ENCODE measurements at places on chromosomes 3 and 15. TPM values are rescaled to one million over a fixed set of nuclear protein-coding genes. Genes with fewer than 3 reads are reported as not detected.

The MESD gene
- polyA plus RNA-seq, result 23.9 TPM

DNA sequence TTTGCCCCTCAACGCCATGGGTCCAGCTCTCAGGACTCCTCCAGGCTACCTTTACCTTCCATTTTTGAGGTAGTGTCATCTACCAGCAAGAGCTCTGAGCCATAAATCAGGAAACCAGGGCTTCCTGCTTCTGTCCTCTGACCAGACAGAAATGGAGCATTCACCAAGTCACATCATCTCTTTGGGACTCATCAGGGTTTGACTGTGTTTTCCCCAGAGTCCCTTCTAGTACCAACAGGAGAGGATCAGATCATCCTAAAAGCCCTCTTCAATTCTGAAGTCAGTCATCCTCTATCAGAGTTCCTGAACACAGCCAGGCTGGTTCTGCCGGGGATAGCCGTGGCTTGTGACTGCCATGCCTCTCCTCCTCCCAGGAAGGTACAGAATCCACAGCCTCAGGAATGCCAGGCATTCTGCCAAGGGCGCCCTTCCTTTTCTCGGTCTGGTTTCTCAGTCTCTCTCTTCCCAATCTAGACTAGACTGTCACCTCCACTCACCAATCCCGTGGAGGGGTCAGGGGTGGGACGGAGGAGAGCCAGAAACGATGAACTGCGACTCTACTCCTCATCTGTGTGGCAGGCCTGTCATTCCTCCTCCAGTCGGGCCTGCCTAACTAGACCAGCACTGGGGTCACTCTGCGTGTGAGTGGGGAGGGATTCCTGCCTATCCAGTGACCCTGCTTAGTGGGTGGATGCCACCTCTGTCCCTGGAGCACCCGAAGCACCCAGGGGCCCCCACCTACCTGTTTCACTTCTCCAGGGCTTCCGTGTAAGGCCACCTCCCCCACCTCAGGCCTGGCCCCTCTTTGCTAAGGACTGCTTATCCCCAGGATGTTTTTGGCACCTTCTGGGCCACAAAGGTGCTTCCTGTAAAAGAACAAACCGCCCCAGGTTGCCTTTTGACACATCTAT, 30.9 kb downstream of the CCNL1 start:
- DNase-seq, result no peak

The GATA2 gene
- 6.1 TPM for polyA plus RNA-seq

GRCh38 chr15:85639752-85640381, 154.9 kb downstream of the KLHL25 start:
- DNase-seq, result no peak

The MRAS gene
- polyA plus RNA-seq, result 59.1 TPM

DNA sequence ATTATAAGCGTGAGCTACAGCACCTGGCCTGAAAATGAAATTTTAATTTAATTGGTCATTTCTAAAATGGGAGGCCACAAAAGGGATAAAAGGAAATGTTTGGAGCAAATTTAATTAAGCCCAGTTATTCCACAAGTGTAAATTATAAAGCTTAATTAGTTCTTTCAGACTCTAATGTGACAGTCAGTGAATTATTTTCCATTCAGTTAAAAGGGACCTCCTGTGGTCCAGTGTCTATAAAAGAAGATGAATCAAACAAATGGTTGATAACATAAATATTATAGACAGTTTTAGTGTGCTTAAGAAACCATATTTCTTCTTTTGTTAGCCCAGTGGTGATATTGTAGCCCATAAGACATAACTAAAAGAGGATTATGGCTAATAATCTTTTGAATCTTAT, 66.4 kb downstream of the CNOT10 start:
- no peak for DNase-seq

- DNase-seq, result peak; percentile 11
Measured at GRCh38 chr3:132421832-132422231, 4.5 kb downstream of the DNAJC13 start.

GRCh38 chr3:183188895-183189462, 26.4 kb upstream of the LAMP3 start:
- DNase-seq, result no peak

- no peak for DNase-seq
Measured at GRCh38 chr3:177657243-177657642, 460.0 kb upstream of the TBL1XR1 start.

The ARL14 gene
- 0.09 TPM for polyA plus RNA-seq

DNA sequence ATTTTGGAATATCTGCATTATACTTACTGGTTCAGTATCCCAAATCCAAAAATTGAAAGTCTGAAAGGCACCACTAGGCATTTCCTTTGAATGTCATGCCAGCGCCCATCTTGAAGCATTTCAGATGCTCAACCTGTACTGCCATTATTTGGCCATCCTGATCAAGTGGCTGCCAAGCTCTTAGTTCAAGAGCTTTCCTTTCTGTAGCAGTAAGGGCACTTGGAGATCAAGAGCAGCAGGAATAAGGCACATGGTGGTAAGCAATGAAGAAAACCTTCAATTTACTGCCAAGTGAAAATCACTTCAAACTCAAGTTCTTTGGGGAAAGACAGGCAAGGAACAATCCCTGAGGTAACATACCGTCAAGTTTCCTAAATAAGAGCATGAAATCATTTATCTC, 10.0 kb downstream of the RHOA start:
- DNase-seq, result no peak

The CCDC66 gene
- polyA plus RNA-seq, result 7.8 TPM

DNA sequence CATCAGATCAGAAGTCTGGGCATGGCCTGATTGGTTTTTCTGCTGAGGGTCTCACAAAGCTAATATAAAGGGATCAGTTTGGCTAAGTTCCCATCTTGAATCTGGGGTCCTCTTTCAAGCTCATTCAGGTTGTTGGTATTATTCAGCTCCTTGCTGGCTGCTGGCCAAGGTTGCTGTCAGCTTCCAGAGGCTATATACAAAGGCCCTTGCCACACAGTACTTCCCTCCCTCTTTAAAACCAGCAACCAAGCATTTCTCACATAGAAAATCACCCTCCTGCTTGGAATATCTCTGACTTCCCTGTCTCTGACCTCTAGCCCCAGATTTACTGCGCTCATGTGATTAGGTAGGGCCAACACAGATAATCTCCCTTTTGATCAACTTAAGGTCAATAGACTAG, 442.9 kb downstream of the ERC2 start:
- DNase-seq, result no peak

The TUSC7 gene
- polyA plus RNA-seq, result not detected

DNA sequence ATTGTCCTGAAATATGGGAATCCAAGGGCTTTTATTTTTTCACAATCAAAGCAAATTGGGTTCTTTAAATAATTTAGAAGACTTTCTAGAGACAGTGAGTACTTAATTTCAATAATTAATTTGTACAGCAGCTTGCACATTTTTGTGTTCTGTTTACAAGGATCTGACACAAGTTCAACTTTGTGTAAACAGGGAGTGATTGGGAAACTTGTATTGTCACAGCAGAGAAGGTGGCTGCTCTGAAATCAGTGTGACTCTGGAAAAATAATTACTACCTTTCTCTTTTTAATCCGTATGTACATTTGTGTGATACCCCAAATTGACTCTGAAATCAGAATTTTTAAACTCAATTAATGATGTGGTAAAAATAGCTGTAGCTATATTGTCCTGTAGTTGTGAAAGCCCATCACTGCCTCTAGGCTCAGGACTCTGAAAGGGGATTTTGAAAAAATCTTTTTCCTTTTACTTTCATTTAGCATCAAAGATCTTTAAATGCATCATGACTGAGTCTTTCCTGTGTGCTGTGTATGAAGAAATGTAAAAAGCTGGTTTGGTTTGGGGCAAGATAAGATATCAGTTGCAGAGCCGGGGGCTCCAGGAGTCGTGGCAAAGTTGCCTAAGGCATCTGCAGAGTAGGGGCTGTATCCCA, 45.1 kb downstream of the MFSD1 start:
- DNase-seq, result no peak

- no peak for DNase-seq
Measured at GRCh38 chr15:70063980-70064379, 33.7 kb downstream of the TLE3 start.

- no peak for DNase-seq
Measured at GRCh38 chr15:43347114-43347513, 16.7 kb upstream of the LCMT2 start.

DNA sequence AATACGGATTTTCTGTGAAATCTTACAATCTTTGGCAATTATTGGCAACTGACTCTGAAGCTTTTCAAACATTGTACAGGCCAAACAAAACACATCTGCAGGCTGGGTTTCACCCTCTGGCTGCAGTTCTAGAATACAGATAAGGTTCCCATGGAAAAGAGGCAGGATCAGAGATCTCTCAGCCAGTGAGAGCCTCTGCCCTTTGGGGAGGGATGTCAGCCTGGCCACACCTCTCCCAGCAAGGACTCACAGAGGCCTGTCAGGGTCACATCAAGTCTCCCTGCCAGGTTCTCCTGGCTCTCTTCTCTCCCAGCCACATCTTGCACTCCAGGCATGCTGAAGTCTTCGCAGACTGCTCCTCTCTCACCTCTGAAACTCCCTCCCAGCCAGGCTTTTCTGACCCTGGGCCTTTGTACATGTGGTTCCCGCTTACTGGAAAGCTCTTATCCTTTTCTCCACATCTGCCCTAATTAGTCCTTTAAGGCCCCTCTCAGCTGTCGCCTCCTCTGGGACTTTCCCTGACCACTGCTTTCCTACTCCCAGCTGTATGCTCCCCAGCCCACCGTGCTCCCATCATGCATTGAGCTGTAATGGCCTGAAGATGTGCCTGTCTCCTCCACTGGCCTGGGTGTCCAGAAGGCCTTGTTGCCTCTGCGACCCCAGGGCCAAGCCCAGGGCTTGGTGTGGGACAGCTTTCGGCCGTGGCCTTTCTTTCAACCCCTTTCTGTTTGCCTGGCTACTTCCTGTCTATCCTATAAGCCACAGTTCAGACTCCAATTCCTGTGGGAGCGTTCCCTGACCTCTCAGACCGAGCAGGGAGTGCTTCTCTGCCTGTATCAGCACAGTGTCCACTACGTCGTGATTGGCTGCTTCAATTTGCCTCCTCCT, 4.3 kb downstream of the RBP1 start:
- peak; percentile 48 for DNase-seq

The PLAAT1 gene
- polyA plus RNA-seq, result not detected

The OR5K2 gene
- not detected for polyA plus RNA-seq

- DNase-seq, result no peak
Measured at GRCh38 chr3:177618873-177619733, 421.8 kb upstream of the TBL1XR1 start.

GRCh38 chr15:56272454-56272853, 28.8 kb upstream of the RFX7 start:
- no peak for DNase-seq

GRCh38 chr3:159829539-159830227, 159.0 kb upstream of the IL12A start:
- DNase-seq, result no peak

GRCh38 chr15:98296653-98297052, 336.1 kb downstream of the ARRDC4 start:
- no peak for DNase-seq

DNA sequence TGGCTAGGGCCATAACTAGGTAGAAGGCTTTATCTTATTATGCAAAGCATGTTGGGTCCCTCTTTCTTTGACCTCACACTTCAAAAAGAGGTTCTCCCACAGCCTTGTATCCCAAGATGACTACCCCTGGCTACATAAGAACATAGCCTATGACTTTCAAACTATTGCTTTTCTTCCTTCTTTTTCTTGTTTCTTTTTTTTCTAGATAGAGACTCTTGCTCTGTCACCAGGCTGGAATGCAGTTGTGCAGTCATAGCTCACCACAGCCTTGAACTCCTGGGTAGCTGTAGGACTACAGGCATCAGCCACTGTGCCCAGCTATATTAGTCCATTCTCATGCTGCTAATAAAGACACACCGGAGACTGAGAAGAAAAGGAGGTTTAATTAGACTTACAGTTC, 47.2 kb downstream of the DIPK2A start:
- peak; percentile 75 for DNase-seq

- DNase-seq, result no peak
Measured at GRCh38 chr15:76070921-76071635, 11.3 kb downstream of the TMEM266 start.

DNA sequence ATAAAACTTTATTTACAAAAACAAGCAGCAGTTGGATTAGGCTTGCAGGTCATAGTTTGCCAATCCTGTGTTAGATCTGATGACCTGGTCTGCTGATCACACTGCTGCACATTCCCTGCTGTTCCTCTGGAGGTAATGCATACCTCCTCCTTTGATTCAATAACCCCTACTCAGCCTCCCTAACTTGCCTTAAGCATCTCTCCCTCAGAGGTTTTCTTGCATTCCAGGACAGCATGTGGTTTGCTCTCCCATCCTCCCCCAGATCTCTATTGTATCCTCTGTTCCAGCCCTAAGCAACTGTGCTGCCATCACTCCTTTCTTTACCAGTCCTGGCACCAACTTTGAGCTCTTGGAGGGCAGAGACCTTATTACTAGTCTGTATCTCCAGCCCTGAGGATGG, 63.4 kb downstream of the CACNA2D3 start:
- no peak for DNase-seq

- no peak for DNase-seq
Measured at GRCh38 chr15:63506537-63507035, 2.2 kb downstream of the USP3 start.

The STIMATE gene
- 12.5 TPM for polyA plus RNA-seq

GRCh38 chr3:46233194-46233593, 9.1 kb upstream of the CCR3 start:
- no peak for DNase-seq

- no peak for DNase-seq
Measured at GRCh38 chr3:13812034-13812471, 67.8 kb downstream of the WNT7A start.

The ACP3 gene
- 0.71 TPM for polyA plus RNA-seq

DNA sequence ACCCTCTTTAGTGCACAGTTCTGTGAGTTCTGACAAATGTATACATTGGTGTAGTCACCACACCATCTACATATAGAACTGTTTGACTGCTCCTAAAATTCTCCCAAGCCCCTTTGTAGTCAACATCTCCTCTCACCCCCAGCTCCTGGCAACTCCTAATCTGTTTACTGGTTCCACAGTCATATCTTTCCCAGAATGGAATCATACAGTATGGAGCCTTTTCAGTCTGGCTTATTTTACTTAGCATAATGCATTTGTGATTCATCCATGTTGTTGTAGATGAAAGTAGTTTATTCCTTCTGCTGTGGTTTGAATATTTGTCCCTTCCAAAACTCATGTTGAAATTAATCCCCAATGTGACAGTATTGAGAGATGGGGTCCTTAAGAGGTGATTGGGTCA, 41.6 kb upstream of the CCDC174 start:
- no peak for DNase-seq

DNA sequence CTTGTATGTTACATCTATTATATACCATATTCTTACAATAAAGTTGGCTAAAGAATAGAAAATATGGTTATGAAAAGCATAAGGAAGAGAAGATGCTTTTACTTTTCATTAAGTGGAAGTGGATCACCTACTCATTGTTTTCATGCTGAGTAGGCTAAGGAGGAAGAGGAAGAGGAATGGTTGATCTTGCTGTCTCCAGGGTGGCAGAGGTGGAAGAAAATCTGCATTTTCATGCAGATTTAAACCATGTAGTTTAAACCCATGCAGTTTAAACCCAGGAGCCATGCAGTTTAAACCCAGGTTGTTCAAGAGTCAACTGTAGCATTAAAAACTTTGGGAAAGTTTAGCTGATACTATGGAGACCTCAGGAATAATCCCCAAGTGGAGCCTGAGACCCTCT, 214.8 kb upstream of the NAALADL2 start:
- DNase-seq, result no peak

All from AG04450 (cell line).